ENCODE measurements at places on chromosomes 5 and 9.

GRCh38 chr5:91379914-91380490 is 3.1 kb downstream of the ARRDC3 start:
- DNase-seq = peak; percentile 86

GRCh38 chr9:111910428-111910827 is 13.8 kb downstream of the UGCG start:
- no peak for DNase-seq

DNA sequence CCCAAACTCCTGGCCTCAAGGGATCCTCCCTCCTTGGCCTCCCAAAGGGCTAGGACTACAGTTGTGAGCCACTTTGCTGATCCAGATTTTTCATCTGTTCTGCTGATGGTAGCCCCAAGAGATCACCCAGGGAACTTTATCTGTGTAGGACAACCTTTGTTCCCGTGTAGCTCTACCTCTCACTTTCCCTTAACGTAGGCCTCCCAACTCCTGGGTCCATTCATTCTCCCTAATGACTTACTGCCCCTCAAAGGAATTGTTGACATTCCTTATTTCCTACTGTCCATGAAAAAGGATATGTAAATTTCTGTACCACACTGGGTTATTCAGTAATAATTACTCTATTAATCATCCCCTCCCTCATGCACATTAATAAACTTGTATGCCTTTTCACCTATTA is 51.0 kb upstream of the PHF24 start:
- no peak for DNase-seq

GRCh38 chr9:80934095-80934494 is 755.3 kb downstream of the TLE1 start:
- DNase-seq = no peak

DNA sequence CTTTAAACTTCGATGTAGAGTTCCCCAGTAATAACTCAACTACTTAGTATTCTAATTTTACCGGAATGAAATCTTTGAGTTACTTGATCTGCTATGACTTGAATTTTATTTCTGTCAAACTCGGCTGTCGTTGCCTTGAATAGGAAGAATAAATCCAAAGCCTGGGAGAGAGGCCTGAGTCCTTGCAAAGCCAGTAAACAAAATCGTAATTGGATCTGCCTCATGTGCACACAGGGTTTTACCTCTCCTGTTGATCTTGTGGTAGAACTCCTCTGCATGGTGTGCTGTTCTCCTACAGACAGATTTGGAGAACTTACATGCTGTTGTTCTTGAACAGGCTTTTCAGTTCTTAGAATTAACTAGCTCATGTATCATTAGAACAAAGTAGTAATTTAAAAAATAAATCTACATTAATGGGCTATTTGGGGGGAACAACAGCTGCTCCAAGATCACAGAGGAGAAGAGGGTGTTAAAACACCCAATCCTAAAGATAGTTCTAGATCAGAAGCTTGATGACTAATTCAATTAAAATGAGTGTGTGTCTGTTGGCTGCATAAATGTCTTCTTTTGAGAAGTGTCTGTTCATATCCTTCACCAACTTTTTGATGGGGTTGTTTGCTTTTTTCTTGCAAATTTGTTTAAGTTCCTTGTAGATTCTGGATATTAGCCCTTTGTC is 28.9 kb downstream of the HSPB3 start:
- no peak for DNase-seq

DNA sequence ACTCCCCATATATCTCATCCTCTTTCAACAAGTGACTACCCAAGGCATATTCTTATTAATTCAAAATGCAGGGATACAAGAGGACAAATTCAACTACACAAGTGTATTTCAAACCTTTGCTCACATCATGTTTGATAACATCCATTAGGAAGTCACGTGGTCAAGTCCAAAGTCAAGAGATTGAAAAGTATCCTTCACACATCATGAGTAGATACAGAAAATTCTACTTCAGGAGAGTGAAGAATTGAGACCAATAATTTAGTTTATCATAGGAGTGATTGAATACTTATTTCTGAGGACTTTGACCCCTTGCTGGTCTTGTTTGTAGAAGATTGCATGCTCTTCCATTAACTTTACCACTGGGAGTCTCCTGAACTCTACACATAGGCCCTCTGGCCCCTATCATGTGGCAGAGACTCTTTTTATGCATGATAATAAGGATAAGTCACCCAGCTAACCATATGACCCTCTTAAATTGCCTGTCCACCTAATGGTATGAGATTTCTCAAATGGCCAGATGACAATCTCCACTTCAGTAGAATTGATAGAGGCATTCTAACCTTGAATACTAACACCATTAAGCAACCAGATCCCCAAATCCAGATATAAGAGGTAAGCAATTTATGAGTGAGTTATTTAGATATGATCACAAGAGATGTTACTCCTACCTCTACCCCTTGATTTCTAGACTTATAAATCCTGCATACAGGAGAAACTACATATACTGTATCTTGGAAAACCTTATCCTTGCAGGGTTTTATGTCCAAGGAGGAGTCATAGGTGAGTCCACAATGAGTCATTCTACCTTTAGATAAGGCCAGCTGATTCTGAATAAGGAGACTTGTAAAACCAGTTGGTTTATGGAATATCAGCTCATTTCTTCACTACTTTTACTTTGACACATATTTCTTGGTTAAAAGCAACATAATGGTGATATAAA is 26.6 kb upstream of the SLC46A2 start:
- DNase-seq = no peak

DNA sequence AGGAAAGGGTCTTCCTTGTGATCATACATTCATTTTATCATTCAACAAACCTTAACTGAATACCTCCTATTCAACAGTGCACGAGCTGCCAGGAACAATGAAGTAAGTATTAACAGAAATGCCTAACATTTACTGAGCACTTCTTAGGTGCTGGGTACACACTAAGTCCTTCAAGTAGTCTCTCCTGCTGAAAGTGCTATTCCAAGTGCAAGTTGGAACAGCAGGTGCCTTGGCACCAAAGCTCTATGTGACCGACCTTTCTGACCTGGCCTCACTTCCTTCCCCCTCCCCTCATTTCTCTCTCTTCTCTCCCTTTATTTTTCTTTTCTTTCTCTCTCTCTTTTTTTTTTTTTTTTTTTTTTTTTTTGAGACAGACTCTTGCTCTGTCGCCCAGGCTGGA is 94.5 kb downstream of the GRIA1 start:
- no peak for DNase-seq

DNA sequence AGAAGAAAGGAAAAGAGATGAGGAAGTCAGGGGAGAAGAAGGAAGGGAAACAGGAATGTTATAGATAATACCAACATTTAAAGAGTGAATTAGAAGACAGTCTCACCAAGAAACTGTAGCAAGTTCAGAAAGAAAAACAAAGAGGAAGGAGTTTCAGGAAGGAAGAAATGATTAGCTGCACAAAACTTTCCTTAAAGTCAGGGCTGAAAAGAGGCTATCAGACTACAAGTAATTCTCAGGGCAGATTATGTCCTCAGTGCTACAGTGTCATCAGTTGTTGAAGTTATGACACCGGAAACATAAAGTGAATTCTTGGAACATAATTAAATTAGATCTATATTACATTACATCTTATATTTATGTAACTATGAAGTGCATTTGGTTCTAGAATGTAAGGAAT is 226.9 kb downstream of the ARRDC3 start:
- DNase-seq = no peak

DNA sequence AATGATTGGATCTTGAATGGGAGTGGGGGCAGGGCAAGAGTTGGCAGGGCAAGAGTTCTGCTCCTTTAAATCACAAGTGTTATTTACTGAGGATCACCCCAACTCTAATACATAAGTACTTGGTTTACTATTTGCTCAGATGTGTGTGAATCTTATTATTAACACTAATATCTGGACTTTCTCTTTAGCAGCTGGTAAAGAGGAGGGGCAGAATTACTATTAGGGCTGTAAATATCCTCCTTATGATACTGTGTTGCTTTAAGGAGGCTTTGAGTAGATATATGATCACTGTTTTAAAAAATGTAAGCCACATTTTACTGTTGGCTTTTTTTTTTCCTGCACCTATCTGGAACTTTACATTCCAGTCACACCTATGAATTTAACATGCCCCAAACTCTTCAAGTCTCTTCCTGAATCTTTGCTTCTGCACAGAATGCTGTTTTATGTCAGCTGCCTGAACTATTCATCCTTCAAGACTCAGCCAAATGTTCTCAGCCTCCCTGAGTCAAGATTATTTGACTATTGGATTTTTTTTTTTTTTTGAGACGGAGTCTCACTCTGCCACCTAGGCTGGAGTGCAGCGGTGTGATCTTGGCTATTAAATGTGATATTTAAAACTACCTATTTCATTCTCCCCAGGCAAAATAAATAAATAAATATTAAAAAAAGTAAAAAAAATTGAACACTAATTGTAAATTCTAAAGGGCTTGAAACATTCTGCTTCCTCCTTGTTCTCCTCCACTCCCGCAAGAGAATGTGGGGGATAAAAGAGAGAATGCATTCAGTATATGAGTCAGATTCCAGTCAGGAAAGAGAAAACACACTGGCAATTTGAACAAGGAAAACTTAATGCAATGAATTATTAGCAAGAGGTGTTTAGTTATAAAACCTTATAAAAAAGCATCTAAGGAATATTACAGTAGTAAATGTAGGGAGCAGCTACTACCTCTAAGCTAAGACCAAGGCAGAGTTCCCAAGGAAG is 99.3 kb downstream of the FOCAD start:
- DNase-seq = no peak

GRCh38 chr9:95107976-95108375 is 209.5 kb downstream of the FANCC start:
- DNase-seq = no peak

DNA sequence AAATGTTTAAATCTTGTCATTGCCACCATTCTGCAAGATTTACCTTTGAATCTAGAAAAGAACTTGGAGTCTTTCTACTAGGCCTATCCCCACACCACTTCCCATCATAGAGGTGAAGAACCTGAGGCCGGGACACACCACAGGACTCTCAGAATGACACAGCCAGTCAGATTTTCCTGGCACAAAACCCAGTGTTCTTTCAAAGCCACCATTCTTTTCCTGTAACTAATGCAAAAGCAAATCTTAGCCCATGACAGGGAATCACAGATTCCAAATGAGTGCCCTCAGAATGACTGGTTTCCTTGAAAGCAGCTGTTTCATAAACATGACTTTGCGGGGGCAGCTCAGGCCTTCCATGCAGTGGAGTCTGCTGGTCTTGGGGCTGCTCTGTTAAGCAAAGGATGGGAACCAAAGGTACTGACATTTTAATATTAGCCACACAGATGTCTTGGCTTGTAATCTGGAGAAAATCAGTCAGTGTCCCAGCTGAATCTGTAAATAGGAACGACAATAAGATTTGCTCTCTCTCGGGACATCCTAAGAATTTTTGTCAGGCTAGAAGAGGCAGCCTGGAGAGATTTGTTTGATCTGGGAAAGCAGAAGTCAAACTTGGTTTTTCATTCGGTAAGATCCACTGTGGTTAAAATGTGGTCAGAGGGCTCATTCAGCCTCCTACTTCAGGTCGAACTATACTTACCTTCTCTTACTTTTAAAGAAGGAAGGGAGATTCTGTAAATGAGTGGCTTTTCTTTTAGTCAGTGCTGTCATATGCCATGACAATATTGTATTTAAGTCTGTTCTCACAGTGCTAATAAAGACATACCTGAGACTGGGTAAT is 115.1 kb downstream of the PALM2AKAP2 start:
- no peak for DNase-seq

GRCh38 chr9:90632647-90633207 is 9.9 kb downstream of the DIRAS2 start:
- no peak for DNase-seq

GRCh38 chr9:98381311-98382103 is 126.1 kb upstream of the TBC1D2 start:
- no peak for DNase-seq

DNA sequence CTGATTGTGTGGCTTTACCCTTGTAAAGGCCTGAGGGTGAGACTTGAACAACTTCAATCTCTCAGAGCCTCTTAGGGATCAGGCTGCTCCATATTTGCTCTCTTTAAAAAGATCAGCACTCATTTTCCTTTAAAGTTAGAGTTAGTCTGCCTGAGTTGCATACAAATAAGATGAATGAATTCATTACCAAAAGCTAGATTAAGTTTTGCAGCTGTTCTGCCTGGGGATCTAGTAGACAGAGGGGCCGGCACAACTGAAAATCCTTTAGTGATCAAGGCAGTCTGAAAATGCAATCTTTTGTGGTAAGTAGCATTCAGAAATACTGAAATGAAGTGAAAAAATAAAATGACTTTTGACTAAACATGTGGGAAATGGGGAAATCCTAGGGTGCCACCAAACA is 264.0 kb downstream of the MAN2A1 start:
- no peak for DNase-seq

DNA sequence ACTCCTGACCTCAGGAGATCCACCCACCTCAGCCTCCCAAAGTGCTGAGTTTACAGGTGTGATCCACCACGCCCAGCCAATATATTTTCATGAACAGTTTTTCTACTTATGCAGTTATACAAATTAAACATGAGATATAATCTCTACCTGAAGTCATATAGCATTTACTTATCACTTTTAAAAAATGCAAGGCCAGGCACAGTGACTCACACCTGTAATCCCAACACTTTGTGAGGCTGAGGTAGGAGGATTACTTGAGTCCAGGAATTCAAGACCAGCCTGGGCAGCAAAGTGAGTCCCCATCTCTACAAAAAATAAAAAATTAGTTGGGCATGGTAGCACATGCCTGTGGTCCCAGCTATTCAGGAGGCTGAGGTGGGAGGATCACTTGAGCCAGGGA is 164.7 kb upstream of the LHFPL2 start:
- DNase-seq = no peak

DNA sequence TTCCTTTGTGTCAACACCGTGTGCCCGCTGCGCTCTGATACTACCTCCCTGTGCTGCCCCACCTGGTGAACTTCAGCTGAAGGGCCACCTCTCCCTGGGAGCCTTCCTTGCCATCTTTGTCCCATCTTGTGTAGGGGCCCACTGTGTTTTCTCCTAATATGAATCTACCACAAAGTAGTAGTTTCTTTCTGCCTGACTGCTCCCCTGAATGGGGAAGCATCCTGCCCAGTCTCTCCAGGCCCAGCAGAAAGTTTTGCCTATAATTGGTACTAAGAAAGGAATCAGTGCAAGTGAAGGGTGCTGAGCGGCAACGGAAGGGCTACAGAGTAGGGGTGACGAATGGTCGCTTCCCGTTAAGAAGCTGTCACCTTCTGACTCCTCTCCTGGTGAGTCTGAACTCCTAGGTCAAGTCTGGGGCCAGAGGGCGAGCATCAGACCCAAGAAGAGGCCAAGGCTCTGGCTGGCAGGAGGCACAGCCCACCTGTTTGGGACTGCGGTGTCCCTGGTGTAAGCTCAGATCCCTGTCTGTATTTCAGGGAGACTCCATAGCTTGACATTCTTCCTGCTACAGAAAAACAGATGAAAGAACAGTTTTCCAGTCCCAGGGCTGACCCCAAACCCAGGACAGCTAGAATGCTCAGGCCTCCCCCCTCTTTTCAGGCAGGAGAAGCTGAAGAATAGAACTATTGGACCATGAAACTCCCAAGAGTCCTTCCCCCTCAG is 24.1 kb downstream of the WWC1 start:
- no peak for DNase-seq

DNA sequence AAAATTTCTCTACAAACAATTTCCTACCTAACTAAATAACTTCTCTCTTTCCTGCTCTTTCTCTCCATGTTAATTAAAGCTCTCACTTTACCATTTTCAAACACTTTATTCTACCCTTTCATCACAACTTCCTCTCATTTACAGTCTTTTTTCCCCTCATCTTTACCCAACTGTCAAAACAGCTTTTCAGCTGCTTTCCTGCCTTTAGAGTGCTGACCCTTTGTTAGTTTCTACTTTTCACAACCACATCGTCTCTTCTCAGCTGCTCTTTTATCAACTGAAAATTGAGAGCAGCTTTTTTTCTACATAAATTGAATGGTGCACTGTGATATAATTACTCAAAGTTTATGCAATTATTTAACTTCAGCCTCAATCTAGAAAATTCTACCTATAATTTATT is 3.1 kb upstream of the HOMER1 start:
- DNase-seq = no peak

All from stimulated activated CD4-positive, alpha-beta T cell treated with anti-CD3 and anti-CD28 coated beads, TNF-alpha, amount 100 ng/mL, for 1 hour (primary cell).